ENCODE measurements at places on chromosomes 16 and 17.
A peak's percentile ranks its signal among the peaks of the same experiment; 100 is the strongest.

DNA sequence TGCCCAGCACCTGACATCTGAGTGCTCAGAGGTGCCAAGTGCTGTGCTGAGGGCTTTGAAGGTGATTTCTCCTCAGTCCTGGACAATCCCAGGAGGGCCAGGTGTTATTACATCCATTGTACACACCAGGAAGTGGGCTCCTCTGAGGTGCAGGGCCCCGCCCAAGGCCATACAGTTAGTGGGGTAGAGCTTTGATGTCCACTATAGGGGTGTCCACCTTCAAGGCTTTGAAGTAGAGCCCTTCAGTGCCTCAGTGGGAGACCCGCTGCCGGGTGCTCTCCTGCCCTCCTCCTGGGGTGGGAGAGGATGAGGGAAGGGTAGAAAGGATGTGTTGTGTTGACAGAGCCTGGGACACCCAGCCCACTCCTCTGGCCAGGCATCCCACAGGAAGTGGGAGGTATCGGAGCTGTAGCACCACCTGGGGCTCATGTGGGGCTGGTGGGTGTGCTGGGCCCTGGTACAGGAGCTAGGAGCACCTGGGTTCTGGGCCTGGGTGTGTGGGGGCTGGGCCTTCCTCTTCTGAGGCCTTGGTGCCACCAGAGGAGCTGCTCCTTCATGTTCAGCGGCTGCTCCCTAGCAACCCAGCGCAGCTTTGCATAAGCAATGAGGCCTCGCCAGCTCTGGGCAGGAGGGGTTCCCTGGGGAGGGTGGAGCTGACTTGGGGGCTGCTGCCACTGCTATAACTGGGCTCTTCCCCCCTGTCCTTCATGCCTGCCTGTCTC, 7.4 kb downstream of the LASP1 start:
- no peak for DNase-seq

DNA sequence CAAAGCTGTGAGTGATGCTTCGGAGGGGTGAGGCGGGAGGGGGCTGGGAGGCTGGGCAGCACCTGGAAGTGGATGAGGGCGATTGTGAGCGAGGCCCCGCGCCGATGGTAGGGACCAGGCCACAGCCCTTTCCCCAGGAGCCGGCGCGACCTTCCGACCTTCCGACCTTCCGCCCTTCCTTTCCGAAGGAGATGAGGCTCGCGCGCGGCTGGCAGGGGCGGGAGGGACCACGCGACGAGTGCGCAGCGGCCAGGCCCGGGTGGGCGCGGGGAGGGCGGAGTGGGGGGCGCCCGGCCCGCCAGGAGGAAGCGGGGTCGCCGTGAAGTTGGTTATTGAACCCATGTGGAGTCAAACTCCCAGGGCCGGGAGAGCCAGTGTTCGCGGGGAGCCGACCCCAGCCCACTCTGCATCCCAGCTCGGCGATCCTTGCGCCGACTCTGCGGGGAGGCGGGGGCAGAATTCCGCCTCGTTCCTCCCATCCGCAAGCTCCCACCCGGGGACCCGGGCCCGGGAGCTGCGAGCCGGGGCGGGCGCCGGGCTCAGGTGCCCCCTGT, 56.6 kb downstream of the RAP1GAP2 start:
- no peak for DNase-seq

- no peak for DNase-seq
These were observed 14.3 kb downstream of the SGCA start for GRCh38 chr17:50180111-50180510.

DNA sequence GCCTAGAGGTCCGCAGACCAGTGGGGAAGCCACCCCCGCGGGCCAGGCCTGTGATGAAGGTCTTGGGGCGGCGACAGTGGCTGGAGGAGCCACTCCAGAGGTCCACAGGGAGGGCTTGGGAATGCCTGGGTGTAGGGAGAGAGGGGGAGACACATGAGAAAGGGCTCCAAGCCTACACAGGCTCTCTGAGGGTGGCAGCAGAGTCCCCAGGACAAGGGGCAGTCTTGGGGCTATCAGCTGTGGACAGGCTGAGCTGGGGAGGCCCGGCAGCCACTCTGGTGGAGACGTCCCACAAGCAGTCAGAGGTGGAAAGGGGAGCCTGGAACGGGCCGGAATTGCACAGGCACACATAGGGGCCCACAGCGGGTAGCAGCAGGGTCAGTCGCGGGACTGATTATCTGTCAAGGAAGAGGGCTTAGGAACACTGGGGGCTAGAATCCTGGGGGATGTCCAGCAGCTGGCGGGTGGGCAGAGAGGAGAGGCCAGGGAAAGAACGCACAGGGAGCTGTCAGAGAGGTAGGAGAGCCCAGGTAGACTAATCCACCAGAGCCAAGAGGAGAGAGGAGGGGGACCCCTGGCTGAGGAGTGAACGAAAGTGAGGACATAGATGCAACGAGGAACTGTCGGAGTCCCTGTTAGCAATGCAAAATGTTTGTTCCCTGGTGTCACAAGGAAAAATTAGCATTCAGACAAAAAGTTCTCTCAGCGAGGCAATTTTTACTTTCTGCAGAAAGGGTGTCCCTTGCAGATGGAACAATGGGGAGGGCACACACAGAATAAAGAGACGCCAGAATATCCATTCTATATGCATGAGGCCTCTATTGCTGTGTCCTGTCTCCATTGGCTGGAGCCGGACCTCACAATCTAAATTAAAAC, 93.9 kb upstream of the DNAH17 start:
- no peak for DNase-seq

GRCh38 chr16:5354645-5355044, 257.1 kb upstream of the EEF2KMT start:
- DNase-seq = no peak

- no peak for DNase-seq
These were observed 64.4 kb downstream of the MAP2K6 start for GRCh38 chr17:69478916-69479315.

- no peak for DNase-seq
These were observed 3.7 kb upstream of the UNC13D start for GRCh38 chr17:75847614-75848522.

- peak; percentile 36 for DNase-seq
These were observed 51.8 kb downstream of the SMPD3 start for GRCh38 chr16:68396481-68396880.

Measured in fibroblast of skin of right quadriceps (primary cell).